ENCODE measurements at places on chromosomes 7 and 10.

- DNase-seq: no peak
Measured at GRCh38 chr7:97734255-97734654, 2.4 kb downstream of the TAC1 start.

DNA sequence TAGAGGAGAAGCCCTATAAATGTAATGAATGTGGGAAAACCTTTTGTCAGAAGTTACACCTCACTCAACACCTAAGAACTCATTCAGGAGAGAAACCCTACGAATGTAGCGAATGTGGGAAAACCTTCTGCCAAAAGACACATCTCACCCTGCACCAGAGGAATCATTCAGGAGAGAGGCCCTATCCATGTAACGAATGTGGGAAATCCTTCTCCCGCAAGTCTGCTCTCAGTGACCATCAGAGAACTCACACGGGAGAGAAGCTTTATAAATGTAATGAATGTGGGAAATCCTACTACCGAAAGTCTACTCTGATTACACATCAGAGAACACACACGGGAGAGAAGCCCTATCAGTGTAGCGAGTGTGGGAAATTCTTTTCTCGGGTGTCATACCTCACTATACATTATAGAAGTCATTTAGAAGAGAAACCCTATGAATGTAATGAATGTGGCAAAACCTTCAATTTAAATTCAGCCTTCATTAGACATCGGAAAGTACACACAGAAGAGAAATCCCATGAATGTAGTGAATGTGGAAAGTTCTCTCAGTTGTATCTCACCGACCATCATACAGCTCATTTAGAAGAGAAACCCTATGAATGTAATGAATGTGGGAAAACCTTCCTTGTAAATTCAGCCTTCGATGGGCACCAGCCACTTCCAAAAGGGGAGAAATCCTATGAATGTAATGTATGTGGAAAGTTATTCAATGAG is 18.9 kb downstream of the RBAK start:
- no peak for DNase-seq

DNA sequence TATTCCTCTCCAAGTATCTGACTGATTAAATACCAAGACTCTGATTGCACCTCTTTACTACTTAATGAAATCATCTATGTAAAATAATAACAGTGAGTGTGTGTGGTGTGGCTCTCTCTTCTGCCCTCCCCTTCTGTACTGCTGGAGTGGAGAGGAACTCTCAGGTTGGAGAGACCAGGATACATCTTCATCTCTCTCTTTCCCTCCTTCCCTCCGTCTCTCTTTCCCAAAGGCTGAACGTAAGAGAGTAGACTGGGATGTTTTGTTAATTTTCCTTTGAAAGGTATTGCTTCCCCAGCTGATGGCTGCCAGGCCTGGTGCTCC is 272 bp upstream of the GJC3 start:
- DNase-seq: no peak

DNA sequence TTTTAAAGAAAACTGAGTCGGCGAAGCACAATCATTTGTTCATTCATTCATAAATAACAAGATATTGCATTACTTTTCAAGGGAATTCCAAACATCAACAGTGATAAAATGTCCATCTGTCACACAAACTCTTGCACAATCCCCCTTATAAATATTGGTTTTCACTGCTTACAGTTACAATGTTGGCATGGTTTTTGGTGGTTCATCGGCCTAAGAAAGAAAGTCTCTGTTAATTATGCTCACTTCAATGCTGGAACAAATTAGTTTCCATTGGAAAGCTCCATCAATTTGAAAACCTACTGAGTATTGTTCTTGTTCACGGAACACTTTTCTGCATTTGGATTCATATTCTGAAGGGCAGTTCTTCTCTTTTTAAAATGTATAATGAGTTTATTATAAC is 188.5 kb downstream of the JAZF1 start:
- no peak for DNase-seq

DNA sequence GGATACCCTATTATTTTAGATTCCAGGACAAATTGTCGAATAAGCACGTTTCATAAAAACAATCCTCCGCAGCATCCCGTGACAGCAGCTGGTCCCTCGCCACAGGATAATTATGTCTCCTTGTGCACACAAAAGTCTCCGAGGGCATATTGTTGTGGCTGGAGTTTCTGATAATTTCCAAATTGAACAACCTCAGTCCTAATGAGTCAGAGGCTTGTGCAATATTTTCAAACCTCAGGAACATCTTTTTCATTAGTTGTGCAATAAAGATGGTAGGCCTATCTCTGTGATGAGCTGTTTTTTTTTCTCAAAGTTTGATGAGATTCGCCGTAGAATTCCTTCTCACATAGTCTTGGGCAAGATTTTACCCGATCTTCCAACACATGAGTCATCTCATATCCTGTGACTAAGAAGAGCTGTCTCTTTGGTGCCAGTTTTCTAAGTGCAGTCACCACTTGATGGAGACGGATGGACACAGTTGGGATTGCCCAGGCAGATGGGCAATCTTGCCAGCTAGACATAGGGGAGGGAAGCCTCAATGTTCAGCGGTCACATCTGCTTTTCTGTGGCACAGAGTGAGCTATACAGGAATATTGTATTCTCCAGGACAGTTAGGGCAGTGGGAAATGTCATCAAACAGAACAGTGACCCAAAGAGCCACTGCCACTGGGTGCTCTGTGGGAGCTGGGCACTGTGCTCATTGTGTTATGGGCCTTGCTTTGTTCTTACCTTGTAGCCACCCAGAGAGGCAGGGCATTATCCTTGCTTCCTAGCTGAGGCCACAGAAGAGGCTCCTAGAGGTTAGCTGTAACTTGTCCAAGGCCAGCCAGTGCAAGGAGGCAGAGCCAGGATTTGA is 7.8 kb downstream of the HTRA1 start:
- no peak for DNase-seq

DNA sequence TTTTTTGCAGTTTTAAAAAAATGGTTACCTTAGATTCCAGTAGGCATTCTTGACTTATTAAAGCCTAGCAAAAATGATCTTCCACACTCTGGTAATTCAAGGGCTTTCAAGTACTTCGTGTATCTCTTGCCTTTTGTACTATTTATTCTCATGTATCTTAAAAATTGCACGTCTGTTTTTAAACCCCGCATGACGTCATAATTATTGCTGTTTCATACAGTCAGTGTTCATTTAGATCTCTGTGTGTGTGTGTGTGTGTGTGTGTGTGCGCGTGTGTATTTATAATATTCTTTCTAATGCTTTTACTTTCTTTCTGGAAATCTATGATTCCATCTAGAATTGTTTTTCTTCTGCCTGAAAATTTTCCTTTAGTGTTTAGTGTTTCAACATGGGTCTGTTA is 234.2 kb downstream of the CCSER2 start:
- no peak for DNase-seq

- no peak for DNase-seq
Measured at GRCh38 chr10:132097609-132098377, 32.0 kb downstream of the JAKMIP3 start.

- DNase-seq: no peak
Measured at GRCh38 chr7:123367484-123368122, 166.8 kb downstream of the IQUB start.

GRCh38 chr10:14102056-14102455 is 228.7 kb downstream of the FRMD4A start:
- DNase-seq: peak; percentile 47

DNA sequence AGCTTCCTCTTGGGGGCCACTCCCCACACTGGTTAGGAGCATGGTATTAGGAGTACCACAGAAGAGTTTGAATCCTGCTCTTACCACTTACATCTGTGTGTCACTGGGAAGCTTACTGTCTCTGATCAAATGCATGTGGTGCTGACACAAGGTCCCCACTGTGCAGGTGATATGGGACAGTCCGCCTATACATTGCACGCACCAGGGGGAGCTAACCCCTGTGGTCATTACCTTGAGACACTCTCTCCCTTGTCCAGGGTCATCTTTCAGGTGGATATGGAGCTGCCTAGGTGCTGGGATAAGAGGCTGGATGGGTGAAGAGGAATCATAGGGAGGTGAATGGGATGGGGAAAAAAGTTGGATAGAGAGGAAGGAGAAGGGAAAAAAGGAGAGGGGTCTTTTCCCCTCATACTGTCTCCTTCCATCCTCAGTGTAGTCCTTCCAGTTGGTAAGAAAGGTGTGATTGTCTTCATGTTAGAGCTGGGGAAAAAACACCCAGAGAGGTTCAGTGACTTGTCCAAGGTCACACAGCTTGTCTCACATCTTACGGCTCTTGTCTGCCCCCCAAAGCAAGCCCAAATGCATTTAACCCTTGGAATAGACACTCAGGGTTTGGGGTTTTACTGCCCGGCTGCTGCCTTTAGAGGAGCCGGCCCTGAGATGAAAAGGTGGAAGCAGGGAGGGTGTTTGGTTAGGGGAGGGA is 125.9 kb downstream of the CDH23 start:
- DNase-seq: no peak

- DNase-seq: no peak
Measured at GRCh38 chr7:82567356-82567755, 123.8 kb upstream of the CACNA2D1 start.

- DNase-seq: peak; percentile 99
Measured at GRCh38 chr10:133100706-133101415, 13.1 kb downstream of the ADGRA1 start.

DNA sequence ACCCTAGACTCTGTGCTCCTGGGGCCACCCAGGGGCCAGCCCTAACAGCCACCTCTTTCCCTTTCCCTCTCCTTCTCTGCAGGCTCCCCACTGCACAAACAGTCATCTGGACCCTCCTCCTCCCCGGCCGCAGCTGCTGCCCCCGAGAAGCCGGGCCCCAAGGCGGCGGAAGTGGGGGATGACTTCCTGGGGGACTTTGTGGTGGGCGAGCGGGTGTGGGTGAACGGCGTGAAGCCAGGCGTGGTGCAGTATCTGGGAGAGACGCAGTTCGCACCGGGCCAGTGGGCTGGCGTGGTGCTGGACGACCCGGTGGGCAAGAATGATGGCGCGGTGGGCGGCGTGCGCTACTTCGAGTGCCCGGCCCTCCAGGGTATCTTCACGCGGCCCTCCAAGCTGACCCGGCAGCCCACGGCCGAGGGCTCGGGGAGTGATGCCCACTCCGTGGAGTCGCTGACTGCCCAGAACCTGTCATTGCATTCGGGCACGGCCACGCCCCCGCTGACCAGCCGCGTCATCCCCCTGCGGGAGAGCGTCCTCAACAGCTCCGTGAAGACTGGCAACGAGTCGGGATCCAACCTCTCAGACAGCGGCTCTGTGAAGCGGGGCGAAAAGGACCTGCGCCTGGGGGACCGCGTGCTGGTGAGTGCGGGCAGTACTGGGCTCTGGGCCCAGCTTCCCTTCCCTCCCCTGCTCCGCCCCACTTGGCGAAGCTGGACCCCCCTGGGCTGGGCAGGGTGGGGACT is 49.3 kb downstream of the CLIP2 start:
- no peak for DNase-seq

DNA sequence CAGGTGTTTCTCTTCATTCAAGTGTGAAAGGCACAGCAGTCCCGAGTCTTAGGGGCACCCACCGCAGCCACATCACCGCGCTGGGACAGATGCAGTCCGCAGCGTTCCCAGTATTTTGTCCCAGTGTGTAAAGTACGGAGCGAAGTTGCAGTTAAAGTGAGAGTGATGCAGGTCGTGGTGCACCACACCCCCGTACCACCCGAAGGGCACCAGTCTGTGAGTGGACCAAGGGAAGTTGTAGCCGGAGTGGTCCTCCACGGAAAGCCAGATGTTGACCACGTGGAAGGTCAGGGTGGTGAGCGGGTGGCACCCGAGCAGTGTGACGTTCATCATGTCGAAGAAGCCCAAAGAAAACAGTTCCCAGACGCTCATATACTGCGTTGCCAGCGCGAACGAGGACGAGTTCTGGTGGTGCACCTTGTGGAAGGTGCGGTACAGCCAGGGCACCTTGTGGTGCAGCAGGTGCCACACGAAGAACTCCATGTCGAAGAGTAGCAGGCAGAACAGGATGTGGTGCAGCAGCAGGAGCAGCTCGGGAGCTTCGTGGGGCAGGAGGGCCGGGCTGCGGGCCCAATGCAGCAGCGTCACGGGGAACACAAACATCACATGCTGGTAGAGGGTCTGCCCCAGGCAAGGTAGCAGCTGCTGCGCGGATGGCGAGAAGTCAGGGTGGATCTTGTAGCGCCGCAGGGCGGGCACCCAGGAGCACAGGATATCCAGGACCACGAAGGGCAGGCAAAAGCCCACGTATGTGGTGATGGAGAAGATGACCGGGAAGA is 526 bp downstream of the CH25H start:
- DNase-seq: peak; percentile 54

GRCh38 chr7:135584362-135585353 is 26.9 kb downstream of the NUP205 start:
- DNase-seq: no peak

- no peak for DNase-seq
Measured at GRCh38 chr7:67593794-67594193, 597.2 kb downstream of the TYW1 start.

DNA sequence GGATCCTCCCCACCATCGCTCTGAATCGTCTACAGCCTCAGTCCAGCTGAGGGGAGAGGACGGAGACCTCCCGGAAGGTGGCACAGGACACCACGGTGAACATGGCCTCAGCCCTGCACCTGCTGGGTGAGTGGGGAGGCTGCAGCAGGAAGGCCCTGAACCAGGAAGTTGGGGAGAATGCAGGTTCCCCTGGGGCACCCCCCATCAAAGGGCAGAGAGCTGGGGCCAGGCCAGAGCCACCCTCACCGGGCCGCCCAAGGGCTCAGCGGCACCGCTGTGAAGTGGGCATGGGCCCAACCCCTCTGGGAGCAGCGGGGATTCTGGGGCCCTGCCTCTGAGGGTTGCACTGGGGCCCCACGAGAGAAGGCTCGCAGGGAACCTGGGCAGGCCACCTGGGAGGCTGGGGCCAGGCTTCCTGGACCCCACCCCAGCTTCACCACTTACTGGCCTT is 98.7 kb downstream of the MICALL2 start:
- DNase-seq: no peak

DNA sequence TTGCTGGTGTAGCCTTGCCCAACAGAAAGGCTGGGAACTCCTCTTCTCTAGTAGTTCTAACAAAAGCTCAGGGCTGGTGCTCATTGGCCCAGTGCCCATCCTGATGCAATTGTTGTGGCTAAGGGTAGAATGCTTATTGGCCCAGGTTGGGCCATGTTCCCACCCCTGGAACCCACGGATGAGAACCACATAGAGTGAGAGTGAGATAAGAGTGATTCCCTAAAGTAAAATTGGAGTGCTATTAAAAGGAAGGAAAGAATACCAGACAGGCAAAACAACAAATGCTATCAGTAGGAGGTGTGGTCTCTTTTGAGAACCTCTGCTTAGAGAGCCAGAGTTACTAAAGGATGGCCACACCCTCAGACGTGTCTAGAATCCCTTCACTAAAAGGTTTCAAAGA is 49.2 kb downstream of the LGI1 start:
- no peak for DNase-seq

GRCh38 chr7:115600207-115600606 is 430.4 kb downstream of the TFEC start:
- DNase-seq: no peak

GRCh38 chr10:7610026-7610425 is 56.7 kb downstream of the ITIH5 start:
- DNase-seq: no peak

- peak; percentile 21 for DNase-seq
Measured at GRCh38 chr10:78602201-78602932, 466.4 kb upstream of the ZMIZ1 start.

GRCh38 chr10:93874309-93875031 is 19.3 kb upstream of the SLC35G1 start:
- no peak for DNase-seq
